ENCODE measurements at places on chromosomes 2 and 18. TPM values are rescaled to one million over a fixed set of nuclear protein-coding genes. Genes with fewer than 3 reads are reported as not detected.

The RBFA gene
- 27.7 TPM for polyA plus RNA-seq

The MTCL1 gene
- 35.0 TPM for polyA plus RNA-seq

- no peak overlapping the region for H3K27ac ChIP-seq
- H3K4me1 ChIP-seq, result peaks cover 8% of the 10 kb centered on the region
- H3K36me3 ChIP-seq, result no peaks in the 10 kb centered on the region
Observed at GRCh38 chr2:152763651-152764050, 45.2 kb downstream of the ARL6IP6 start.

- H3K27me3 ChIP-seq, result no peaks in the 10 kb centered on the region
- H3K4me3 ChIP-seq, result no peak overlapping the region
- no peaks in the 10 kb centered on the region for H3K36me3 ChIP-seq
- no peak overlapping the region for H3K27ac ChIP-seq
Observed at GRCh38 chr2:141142025-141142424, 988.8 kb downstream of the LRP1B start.

The LGALSL gene
- 5.7 TPM for polyA plus RNA-seq

- H3K27me3 ChIP-seq, result no peaks in the 10 kb centered on the region
- DNase-seq, result peak; percentile 96
- H3K4me1 ChIP-seq, result no peaks in the 10 kb centered on the region
- no peaks in the 10 kb centered on the region for H3K36me3 ChIP-seq
Observed at GRCh38 chr2:100365434-100365833, 43.1 kb upstream of the LONRF2 start.

DNA sequence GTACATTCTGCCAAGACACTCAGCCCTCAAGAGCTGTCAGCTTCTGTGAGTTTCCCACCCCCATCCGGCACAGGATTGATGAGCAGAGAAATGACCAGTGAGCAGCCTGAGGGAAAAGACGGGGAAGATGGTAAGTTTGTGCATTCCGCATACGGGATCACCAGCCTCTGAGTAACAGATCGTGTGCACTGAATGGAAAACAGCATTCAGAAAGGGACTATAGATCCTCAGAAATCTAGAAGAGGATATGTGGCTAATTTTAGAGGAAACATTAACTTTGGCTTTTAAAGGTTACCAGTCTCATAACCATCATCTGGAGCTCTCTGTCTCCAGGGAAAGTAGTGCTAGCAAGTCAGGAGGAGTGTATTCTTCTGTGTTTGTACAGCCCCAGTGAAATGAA is 326.0 kb downstream of the TGIF1 start:
- DNase-seq, result no peak
- H3K4me1 ChIP-seq, result peaks cover 3% of the 10 kb centered on the region
- H3K27ac ChIP-seq, result no peak overlapping the region
- no peak overlapping the region for H3K4me3 ChIP-seq

DNA sequence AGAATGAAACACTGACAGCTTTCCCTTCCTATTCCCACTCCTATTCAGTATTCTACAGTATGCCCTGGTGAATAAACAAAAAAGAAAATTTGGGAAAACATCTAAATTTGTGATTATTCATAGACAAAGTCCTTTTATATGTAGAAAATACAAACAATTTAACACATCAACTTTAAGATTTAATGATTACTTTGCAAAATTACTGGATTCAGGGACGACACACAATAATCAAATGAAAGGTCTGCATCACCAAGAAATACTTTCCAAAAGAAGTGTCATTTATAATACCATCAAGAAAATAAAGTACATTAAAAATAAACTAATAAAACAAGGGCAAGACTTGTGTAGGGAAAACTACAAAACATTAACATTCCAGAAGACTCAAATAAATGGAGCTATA is 199.8 kb downstream of the KCNJ3 start:
- DNase-seq, result no peak
- no peak overlapping the region for H3K4me3 ChIP-seq
- H3K27me3 ChIP-seq, result no peaks in the 10 kb centered on the region
- H3K36me3 ChIP-seq, result no peaks in the 10 kb centered on the region
- no peaks in the 10 kb centered on the region for H3K4me1 ChIP-seq
